Fibroblast of skin of right quadriceps (primary cell): ENCODE measurements at places on chromosomes 7 and 10.
A peak's percentile ranks its signal among the peaks of the same experiment; 100 is the strongest.

DNA sequence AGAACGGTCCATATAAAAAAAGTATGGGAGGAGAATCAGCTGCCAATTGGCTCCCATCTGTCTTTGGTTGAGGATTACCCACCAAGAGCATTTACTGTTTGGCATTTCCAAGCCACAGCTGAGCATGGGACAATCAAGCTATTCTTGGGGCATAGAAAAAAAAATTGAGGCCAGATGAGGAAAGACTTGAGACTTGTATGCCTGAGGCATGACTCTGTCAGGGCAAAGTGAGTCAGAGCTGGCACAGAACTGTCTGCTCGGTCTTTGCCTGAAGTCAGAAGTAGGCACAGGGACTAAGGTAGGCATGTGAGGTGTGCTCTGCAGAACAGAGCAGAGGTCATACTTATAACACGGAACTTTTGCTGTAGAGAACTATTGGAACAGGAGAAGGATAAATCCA, 126.5 kb upstream of the CHRM2 start:
- DNase-seq: no peak

GRCh38 chr7:113175525-113176104, 57.3 kb upstream of the SMIM30 start:
- DNase-seq: no peak

DNA sequence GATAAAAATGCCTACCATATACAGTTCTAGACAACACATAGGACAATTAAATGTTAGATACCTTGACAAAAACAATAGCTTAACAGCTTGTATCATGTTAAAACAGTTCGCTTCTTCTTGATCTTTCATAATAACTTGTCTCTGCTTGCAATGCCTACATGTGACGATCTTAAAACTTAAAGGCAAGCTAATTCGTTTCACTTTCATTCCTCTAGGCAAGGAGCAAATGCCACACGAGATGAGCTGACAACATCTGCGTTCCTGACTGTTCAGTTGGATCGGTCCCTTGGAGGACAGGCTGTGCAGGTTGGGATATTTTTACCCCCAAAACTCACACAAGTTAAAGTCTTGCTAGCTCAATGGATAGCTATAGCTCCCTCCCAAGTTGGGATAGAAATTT, 51.6 kb upstream of the ARL4A start:
- DNase-seq: no peak

- no peak for DNase-seq
These were observed 45.5 kb downstream of the CASTOR2 start for GRCh38 chr7:75010036-75010435.

DNA sequence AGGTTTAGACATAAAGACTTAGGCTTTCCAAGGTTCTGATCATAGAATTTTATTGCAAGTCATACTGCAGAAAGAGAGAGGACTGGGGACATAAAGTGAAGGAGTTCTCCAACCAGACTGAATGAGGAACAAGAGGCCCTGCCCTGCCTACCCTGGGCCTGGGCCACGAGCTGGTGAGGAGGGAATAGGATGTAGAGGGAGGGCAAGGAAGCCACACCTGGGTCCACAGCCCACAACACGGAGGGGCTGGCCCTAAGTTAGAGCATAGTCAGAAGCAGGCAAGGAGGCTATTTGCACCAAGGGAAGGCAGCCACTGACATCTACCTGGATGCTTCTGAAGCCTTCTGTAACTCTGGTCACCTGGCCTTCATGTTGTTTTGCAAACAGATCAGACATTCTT, 82.2 kb upstream of the CXCL12 start:
- DNase-seq: no peak

GRCh38 chr10:122546242-122546641, 14.3 kb upstream of the DMBT1 start:
- no peak for DNase-seq

- peak; percentile 6 for DNase-seq
These were observed 3.5 kb upstream of the GDF2 start for GRCh38 chr10:47318706-47319105.

- DNase-seq: peak; percentile 44
These were observed 32.3 kb upstream of the KCNMA1 start for GRCh38 chr10:77669892-77670291.

GRCh38 chr10:75024971-75025523, 86.4 kb upstream of the SAMD8 start:
- DNase-seq: no peak

DNA sequence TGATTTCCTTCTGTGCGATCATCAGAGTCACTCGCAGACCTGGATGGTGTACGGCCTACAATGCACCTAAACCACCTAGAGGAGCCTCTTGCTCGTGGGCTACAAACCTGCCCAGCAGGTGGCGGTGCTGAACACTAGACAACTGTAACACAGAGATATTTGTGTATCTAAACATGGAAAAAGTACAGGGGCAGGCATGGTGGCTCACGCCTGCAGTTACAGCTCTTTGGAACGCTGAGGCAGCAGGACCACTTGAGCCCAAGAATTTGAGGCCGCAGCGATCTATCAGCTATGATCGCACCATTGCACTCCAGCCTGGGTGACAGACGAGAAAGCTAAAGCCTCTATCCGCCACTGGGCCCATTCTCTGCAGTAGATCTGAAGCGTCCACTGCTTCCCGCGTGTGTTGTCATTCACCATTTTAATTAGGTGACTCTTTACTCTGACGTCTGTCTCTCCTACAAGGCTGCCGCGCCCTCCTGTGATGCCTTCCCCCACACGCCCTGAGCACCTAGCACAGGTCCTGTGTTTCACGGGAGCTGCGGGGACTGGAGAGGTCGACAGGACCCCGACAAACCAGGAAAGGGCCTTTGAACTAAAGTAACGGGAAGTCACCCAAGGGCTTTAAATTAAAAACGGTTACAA, 774 bp downstream of the TUBGCP2 start:
- peak; percentile 43 for DNase-seq

- no peak for DNase-seq
These were observed 1.4 kb downstream of the KIN start for GRCh38 chr10:7786430-7786829.

GRCh38 chr10:131668903-131669302, 231.9 kb upstream of the PPP2R2D start:
- DNase-seq: no peak

DNA sequence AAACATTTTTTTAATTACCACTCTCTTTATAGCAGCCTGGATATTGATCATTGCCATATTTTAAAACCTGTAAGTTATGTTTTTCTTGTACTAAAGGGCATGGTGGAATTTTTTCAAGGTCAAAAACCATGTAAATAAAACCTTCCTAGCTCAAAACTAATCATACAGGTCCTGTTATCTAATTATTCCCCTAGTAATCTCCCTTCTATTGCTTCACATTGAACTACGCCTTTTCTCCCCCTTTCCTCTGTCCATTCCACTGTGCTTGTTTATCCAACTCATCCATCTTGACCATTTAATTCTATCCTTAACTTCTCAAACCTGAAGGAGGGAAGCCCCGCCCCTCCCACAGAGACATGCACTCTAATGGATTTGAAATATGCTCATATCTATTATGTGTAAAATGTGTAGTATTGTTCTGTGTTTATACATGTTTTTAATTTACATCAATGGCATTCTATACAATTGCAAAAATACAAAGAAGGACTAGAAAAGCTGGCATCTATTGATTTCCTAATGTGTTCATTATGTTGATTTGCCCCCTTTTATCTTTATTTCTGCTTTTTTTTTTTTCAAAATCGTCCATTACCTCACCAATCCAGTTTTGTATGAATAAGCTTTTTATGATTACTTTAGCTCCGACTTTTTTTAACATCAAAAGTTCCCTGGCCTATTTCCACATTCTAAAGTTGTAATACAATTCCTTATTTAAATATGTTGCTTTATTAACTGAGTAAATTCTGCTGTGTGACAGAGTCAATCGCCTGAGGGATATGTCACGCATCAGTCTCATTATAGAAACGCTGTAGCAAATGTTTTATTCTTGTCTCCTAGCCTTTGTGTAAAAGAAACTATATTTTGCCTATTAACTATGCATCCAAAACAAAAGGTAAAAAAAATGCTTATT, 61.0 kb downstream of the MET start:
- no peak for DNase-seq

- DNase-seq: no peak
These were observed 216.3 kb downstream of the GFRA1 start for GRCh38 chr10:116056445-116057293.

GRCh38 chr7:137695494-137695893, 151.3 kb downstream of the DGKI start:
- DNase-seq: no peak

- DNase-seq: no peak
These were observed 215.5 kb downstream of the LRMDA start for GRCh38 chr10:75646916-75647315.

GRCh38 chr7:80876894-80877414, 41.9 kb downstream of the SEMA3C start:
- peak; percentile 92 for DNase-seq

GRCh38 chr10:123561141-123561440, 105.1 kb upstream of the GPR26 start:
- DNase-seq: no peak

- no peak for DNase-seq
These were observed 571.4 kb downstream of the TCERG1L start for GRCh38 chr10:130740166-130740565.

- DNase-seq: no peak
These were observed 158.9 kb upstream of the GPR26 start for GRCh38 chr10:123507298-123507697.

- no peak for DNase-seq
These were observed 52.8 kb upstream of the PTER start for GRCh38 chr10:16384021-16384420.

- DNase-seq: peak; percentile 65
These were observed 6.9 kb upstream of the CREB3L2 start for GRCh38 chr7:138008588-138009349.

DNA sequence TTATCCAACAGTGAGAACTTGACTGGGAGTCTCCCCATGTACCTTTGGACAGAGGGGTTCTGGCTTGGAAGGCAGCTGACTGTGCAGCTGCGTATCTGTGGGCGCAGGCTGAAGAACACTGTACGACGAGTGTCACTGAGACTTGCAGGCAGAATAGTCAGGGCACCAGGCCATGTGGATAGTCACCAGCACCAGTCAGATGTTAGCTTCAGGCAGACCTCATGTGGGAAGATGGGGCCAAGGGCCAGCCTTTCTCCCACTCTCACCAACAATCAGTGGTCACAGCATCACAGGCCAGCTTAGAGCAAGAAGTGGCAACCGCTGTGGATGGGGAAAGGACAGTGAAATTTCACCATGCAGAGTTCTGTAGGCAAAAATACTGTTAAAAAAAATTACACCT, 43.4 kb upstream of the GJD4 start:
- no peak for DNase-seq

GRCh38 chr7:34672430-34672829, 14.4 kb downstream of the NPSR1 start:
- DNase-seq: peak; percentile 80

GRCh38 chr10:101972761-101973160, 83.2 kb downstream of the ARMH3 start:
- DNase-seq: peak; percentile 10

- no peak for DNase-seq
These were observed 10.7 kb downstream of the C10orf90 start for GRCh38 chr10:126659750-126660149.

GRCh38 chr7:137999496-138000080, 2.3 kb downstream of the CREB3L2 start:
- DNase-seq: no peak

- DNase-seq: no peak
These were observed 108.8 kb downstream of the NPY start for GRCh38 chr7:24392774-24393173.

DNA sequence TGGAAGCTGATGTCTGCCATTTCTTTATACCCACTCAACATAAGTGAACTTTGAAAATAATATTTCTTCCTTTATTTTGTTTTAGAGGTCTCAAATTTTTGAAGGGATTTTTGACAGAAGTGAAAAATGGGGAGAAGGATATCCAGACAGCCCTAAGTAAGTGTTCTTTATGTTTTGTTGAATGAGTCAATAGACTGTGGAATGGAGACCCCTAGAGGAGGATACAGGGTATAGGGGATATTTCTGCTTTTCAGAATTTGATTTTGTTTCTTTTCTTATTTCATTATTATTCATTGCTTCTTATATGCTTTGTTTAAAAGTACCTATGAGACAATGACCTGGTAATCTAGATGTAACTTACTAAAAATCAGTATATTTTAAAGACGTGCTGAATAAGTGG, 34.4 kb downstream of the PLEKHA8 start:
- DNase-seq: peak; percentile 50

- DNase-seq: no peak
These were observed 46.3 kb downstream of the VIPR2 start for GRCh38 chr7:159098424-159098786.

DNA sequence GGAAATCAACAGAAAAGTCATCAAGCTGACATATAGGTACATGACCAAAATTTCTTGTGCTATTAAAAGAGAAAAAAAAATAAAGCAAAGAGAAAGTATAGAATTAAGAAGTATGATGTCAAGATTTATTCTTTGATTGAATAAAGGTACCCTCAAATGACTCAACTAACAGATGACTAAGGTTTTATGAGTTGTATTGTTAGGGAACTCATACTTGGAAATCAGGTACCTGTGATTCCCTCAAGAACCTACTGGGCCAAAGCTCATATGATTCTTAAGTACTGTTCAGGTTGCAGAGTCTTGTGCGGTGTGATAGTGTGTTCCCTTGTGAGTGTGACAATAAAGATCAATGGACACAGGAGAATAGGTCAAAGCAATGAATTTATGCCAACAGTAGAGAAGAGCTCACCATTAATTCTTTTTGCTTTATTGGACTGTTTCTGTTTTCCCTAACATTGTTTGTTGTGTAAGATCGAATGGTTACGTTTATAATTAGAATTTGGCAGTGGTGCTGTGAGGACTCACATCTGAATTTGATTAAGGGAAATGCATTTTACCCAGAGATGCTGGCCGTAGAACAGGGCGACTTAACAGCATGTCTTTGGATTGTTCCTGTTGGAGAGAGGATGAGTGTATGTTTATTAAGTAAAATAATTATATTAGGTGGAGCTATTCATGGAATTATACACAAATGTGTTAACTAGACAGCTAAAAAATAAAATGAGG, 293.2 kb upstream of the SEMA3D start:
- DNase-seq: peak; percentile 90

DNA sequence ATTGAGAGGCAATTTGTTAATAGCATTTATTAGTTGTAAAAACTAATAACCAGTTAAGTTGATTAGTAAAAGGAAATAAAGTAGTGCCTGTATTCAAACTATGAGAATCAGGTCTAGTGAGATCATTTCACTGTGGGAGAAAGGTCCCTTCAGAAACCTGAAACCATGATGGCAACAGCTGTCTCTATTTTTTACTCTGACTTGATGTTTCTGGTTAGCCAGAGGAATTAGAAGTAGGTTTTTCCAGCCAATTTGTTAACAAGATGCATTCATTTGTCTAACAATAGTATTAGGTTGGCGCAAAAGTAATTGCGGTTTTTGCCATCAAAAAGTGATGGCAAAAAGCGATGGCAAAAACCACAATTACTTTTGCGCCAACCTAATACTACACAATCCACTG, 272.2 kb upstream of the YAE1 start:
- DNase-seq: no peak

GRCh38 chr7:103856929-103857328, 132.5 kb downstream of the RELN start:
- DNase-seq: no peak

GRCh38 chr10:26890956-26891355, 30.2 kb upstream of the ABI1 start:
- peak; percentile 55 for DNase-seq
